ENCODE measurements at places on chromosomes 11 and 22. TPM values are rescaled to one million over a fixed set of nuclear protein-coding genes. Genes with fewer than 3 reads are reported as not detected.

The SELENOM gene
- total RNA-seq, result 34.0 TPM

The KRTAP5-10 gene
- not detected for total RNA-seq

The BIRC3 gene
- 7.9 TPM for total RNA-seq

The NCR3LG1 gene
- 5.2 TPM for total RNA-seq

The DRICH1 gene
- not detected for total RNA-seq

The PIWIL4 gene
- total RNA-seq, result 0.32 TPM

The RAG2 gene
- total RNA-seq, result not detected

The TSGA10IP gene
- not detected for total RNA-seq

The OR8A1 gene
- total RNA-seq, result not detected

The MIAT gene
- total RNA-seq, result 0.46 TPM

The MMP27 gene
- not detected for total RNA-seq

The BRSK2 gene
- total RNA-seq, result 0.15 TPM

The SPDYC gene
- not detected for total RNA-seq

The OR51B4 gene
- total RNA-seq, result not detected

The OR4A15 gene
- not detected for total RNA-seq
